ENCODE measurements at places on chromosomes 12 and 14.

DNA sequence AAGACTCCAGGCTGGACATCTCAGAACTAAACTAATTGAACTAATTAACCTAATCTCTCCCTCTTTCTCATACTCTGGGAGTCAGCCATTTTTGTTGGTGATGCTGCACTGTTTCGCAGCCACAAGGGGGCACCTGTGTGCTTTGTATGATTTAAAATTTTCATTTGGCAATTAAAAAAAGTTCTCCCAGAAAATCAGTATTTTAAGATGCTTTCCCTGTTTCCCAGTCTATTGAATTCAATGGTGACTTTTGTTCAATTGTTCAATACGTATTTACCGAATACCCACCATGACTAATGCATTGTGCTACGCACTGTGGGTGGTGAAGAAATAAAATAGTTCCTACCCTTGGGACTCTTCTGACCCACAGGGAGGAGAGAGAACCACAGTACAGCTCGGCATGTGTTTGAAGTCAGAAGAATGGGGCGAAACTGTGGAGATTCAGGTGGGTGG is 63.7 kb downstream of the ZNF664 start:
- no peak for DNase-seq

GRCh38 chr12:47616440-47616839 is 89.4 kb downstream of the RPAP3 start:
- DNase-seq, result no peak

GRCh38 chr12:53252349-53252916 is 15.7 kb upstream of the ESPL1 start:
- DNase-seq, result no peak

- no peak for DNase-seq
Measured at GRCh38 chr12:70692681-70693288, 55.6 kb upstream of the PTPRB start.

GRCh38 chr12:82415402-82415801 is 57.1 kb downstream of the METTL25 start:
- DNase-seq, result no peak

- DNase-seq, result no peak
Measured at GRCh38 chr12:53267306-53267998, 647 bp upstream of the ESPL1 start.

- no peak for DNase-seq
Measured at GRCh38 chr14:49951691-49952345, 58.9 kb downstream of the ARF6 start.

DNA sequence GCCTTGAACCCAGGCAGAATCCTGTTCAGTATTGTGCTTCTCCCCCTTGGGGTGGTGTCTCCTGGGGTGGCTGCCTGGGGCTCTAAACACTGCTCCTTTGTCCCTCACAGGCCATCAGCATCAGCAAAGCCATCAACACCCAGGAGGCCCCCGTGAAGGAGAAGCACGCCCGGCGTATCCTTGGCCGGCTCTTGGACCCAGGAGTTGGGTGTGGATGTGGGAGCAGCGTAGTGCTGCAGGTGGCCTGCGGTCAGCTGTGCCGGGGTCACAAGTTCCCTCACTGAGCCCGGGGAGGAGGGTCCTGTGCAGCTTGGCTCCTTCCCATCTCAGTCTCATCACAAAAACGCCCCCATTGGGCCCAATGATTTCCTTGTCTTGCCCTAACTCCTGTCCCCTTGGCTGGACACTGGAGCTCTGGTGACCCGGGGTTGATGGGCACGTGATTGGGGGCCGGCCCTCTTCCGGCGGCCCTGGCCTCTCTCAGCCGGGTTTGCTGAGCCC is 12.7 kb downstream of the HIP1R start:
- DNase-seq, result no peak

DNA sequence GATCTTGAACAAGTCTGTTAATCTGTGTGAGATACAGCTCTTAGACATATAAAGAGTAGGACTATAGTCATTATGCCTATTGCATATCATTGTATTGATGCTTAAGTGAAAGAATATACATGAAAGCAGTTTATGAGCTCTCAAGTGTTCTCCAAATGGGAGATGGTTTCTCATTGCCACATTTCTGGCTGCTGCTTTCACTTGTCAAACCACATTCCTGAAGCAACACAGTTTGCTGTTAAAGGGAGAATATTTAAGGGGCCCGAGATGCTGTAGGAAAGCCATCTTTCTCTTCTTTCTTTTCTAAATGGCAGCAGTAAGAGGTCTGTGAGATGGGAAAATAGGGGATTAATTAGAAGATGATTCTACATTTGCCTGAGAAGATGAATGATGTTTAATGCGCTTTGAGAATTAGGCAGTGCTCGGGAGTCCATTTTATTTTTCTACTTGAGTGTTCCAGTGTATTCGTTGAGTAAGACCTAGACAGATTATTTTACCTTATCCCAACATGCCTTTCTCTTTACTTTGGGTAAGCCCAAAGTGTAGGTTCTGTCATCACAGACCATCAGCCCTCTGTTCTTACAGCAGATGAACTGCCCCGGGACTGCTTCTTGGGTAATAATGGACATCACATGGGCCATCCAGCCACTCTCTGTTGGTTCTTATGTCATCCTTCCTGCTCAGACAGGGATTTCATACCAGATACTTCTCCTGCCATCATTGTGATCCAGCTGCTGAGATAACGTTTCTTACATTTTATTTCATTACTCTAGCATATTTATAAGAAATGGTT is 35.6 kb downstream of the ANO4 start:
- DNase-seq, result peak; percentile 85

- no peak for DNase-seq
Measured at GRCh38 chr12:92537290-92537960, 165.4 kb upstream of the PLEKHG7 start.

GRCh38 chr14:34926552-34926951 is 51.4 kb upstream of the BAZ1A start:
- no peak for DNase-seq

DNA sequence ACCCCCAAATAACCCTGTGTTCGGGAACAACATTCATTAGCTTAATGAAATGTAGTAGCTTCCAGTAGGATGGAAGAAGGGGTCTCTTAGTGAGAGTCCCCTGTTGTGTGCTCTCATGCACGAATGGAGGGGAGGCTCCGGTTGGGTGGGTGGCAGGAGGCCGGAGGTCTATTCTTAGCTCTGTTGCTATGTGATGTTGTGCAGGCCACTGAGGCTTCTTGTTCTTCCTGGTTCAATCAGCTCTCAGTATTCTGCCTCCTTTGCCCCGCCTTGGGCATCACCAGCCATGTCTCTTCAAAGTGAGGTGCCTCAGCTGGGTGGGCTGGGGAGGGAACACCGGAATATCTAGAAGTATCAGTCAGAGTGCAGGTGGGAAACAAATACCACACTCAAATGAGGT is 50.8 kb downstream of the KCNA1 start:
- DNase-seq, result no peak

DNA sequence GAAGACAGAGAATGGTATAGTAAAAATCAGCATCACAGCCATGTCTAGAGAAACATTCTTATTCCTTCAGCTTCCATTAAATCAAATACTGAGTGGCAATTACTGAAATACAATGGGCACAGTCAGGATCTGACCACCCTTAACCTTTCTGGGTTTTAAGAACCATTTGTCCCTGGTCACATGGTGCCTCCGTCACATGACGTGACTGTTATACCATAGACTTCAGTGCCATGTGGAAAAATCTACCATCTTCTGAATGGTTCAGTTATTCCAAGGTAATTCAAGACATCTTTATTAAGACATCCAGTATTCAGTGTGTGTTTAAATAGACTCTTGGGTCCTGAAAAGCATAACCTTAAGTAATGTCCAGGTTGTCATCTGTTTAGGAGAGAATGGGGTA is 553.1 kb upstream of the FLRT2 start:
- DNase-seq, result no peak

GRCh38 chr14:95575840-95576473 is 41.1 kb downstream of the GLRX5 start:
- no peak for DNase-seq

- no peak for DNase-seq
Measured at GRCh38 chr14:71300566-71301330, 393.5 kb downstream of the PCNX1 start.

DNA sequence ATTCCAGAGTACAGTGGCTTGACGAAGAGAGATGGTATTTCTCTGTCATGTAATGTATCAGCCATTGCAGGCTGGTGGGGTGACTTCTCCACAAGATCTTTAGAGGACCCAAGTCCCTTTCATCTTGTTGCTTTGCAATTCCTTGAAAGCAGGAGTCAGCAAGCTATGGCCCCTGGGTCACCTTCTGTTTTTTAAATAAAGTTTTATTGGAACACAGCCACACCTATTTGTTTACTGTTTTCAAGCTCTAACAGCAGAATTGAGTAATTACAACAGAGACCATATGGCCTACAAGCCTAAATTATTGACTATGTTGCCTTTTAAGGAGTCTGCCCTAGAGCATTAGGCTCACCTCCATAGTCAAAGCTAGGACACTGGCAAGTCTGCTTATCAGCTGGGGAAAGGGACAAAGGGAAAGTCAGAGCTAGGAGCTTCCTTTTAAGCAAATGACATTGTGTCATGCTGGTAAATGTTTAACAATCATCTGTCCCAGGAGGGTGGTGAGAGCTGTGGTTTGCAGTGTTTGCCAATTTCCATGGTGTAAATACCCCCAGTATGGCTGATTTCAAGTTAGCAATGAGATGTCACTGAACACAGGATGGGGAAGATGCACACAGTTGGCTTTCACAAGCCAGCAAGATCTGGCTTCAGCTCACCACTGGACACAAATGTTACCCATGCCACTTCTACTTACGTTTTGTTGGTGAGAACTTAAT is 87.7 kb upstream of the PWP1 start:
- DNase-seq, result no peak

DNA sequence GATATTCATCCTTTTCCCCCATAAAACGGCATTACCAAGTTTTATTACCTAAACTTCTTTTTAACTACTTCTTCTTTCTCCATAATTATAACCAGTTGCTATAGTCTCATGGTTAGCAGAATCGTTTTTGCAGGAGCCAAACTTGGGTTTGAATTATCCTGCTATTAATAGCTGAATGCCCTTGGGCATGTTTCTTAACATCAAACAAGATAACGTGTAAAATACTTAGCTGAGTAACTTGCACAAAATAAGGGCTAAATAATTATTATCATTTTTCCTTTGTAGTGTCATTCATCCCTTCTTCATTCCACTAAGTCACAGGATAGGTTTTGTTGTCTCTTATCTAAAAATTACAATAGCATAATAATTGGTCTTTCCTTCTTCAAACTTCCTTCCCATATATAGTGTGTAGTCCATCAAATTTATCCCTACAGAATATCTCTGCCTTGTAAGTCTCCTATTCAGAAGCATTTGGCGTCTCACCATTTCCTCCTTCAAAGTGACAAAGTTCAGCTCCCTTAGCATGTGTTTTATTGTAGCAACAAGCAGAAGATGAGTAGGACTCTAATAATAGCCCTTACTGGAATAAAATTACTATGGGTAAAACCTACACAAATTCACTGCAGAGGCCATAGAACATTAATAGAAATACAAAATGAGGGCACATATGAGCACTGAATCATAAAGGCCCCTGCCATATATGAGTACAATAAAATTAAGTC is 63.8 kb downstream of the FAR2 start:
- DNase-seq, result no peak

GRCh38 chr12:110349514-110350151 is 53.9 kb downstream of the ANAPC7 start:
- DNase-seq, result no peak

GRCh38 chr12:49079793-49080192 is 10.0 kb upstream of the RHEBL1 start:
- no peak for DNase-seq

- no peak for DNase-seq
Measured at GRCh38 chr14:47103771-47104170, 452.2 kb upstream of the RPL10L start.

- DNase-seq, result no peak
Measured at GRCh38 chr14:91344096-91344495, 73.5 kb downstream of the CCDC88C start.

- no peak for DNase-seq
Measured at GRCh38 chr12:51415931-51416330, 8.7 kb upstream of the SLC4A8 start.

GRCh38 chr12:94173660-94174265 is 25.4 kb downstream of the PLXNC1 start:
- DNase-seq, result no peak

GRCh38 chr14:87898301-87898700 is 94.7 kb downstream of the GALC start:
- no peak for DNase-seq

DNA sequence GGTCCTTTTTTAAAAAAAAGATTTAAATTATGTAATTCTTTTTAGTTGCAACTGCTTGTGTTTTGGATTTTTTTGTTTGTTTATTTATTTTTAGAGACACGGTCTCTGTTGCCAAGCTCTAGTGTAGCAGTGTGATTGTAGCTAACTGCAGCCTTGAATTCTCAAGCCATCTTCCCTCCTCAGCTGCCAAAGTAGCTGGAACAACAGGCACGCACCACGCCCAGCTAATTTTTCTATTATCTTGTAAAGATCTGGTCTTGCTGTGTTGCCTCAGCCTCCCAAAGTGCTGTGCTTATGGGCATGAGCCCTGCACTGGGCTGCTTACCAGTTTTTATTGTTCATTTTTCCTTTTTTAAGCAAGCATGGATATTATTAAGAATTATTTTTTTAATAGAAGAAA is 10.6 kb upstream of the ART4 start:
- no peak for DNase-seq

DNA sequence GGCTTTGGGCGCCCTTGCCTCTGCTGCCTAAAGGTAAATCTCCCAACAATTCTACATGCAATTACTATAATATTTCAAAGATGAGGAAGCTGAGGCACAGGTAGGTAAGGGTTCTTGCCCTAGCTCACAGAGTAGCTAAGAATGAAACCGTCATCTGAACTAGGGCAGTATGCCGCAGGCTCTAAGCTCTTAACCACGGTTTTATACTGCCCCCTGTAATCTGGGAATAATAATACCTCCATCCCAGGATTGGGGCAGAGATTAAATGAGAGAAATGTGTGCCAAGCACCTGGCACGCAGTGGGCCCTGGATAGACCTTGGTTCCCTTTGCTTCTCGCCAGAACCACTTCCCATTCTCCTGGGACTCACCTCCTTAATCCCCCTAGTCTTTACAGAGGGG is 1.5 kb upstream of the HRK start:
- DNase-seq, result no peak
